ENCODE measurements at places on chromosomes 1 and 21.

DNA sequence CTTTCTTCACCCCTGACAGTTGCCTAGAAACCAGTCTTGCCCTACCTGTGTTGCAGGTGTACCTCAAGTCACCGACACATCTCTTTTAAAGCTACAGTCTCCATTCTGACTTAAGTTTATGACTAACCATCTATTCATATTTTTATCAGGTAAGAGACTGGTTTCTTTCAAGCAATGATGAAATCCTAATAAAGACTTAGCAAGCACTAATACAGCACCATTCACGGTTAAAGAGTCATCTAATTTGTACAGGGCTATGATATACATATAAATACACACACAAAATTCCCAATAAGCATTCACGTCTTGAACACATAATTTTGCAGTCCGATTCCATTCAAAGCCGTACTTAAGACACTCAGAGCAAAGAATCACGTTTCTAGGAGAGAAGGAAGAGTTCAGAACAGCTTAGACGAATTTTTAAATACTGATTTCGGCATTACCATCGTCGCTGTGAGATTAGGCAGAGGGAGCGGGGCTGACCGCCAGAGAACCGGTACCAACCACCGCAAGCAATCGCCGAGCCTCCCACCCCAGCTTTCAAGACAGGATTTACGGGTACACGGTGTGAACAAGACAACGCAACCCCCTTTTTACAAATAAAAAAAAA, 943 bp downstream of the ERRFI1 start:
- peak; percentile 64 for DNase-seq

- no peak for DNase-seq
Measured at GRCh38 chr21:42030311-42030710, 20.2 kb upstream of the ZBTB21 start.

- DNase-seq = peak; percentile 81
Measured at GRCh38 chr1:238658763-238659162, 727.6 kb upstream of the CHRM3 start.

- peak; percentile 43 for DNase-seq
Measured at GRCh38 chr1:112722601-112723510, 7.7 kb upstream of the PPM1J start.

- no peak for DNase-seq
Measured at GRCh38 chr1:20153000-20153418, 13.9 kb downstream of the PLA2G2F start.

- DNase-seq = no peak
Measured at GRCh38 chr1:20184997-20185833, 681 bp upstream of the UBXN10 start.

GRCh38 chr1:4561205-4561604, 93.2 kb upstream of the AJAP1 start:
- no peak for DNase-seq

DNA sequence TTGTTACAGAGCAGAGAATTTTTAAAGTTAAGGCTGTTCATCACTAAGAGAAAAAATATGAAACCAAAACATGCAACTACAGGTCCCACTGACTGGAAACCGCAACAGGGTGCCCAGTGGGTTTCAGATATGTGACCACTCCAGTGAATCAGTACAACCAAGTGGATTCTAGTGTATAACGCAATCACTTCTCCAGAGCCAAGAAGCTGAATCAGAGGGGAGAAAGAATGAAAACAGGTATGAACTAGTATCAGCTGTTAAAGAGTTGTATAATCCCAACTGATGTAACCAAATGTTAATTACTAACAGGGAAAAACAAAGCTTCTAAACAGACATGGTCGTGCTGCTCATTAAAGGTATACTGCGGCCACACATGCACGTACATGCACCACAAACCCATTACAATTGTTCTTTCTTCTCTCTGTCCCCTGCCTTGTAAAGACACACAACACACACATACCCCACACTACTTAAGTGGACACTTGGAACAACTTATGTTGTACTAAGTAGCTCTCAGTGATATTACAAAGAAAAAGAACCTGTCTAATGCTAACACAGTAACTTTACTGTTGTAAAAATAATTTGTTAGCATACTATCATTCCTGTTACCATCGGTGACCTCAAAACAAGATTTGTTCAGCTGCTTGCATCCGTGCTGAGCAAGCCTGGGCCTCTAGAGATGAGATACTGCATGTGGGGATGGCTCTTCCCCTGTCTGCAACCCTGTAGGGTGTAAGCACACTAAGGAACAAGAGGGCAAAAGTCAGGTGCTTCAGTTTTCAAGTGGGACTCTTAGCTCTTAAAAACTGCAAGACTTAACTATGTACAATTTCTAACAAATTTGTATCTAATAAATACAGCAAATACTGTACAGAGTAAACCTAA, 74.2 kb downstream of the PTPN14 start:
- DNase-seq = peak; percentile 97

DNA sequence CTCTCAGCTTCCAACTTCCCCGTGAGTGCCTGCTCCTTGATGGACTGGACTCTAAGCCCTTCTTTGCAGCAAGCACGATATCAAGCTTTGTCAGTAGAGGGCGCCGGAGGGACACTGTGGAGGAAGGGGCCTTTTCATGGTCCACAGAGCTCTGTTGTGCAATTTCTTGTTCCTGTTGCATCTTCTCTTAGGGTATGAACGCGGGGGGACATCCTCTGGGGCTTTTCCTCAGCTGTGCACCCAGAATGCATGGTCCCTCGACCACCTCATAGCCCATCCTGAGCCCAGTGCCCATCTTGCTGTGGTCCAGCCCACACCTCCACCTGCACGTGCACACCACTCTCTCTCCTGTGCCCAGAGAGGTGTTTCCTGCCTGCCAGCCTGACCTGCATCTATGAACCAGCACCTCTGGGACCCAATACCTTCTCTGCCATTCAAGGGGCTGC, 556.8 kb downstream of the PTPRU start:
- peak; percentile 78 for DNase-seq

DNA sequence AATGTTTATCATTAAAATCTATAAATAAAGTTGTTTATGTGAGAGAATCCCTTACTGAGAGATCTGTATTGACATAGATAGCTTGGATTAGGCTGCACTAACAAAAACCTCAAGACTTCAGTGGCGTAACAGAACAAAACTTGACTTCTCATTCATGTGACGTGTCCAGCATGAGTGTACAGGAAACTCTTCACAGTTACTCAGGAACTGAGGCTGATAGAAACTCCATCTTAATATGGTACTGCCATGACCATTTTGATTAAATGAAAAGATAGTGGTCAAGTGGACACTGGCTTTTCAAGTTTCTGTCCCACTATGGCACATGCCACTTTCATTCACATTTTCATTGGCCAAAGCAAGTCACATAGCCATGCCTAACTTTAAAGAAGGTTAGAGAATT, 3.7 kb downstream of the ST3GAL3 start:
- DNase-seq = peak; percentile 97

DNA sequence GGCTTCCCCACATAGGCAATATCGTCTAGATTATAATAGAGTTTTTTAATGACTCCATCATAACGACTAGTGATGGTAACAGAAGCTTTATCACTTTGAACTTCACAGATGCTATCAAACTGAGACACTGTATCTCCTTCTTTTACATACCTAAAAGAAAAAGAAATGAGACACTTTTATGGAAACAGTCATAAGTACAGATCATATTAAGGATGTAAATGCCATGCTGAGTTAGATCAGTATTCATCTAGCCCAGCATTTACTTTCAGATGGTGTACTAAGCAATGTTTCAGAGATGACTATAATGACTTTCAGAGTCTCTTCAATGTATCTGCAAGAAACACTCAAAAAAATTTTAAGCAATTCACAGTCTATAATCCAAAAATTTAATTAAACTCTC, 18.9 kb downstream of the DBT start:
- DNase-seq = no peak

- DNase-seq = no peak
Measured at GRCh38 chr1:167499664-167500101, 18.6 kb downstream of the CD247 start.

DNA sequence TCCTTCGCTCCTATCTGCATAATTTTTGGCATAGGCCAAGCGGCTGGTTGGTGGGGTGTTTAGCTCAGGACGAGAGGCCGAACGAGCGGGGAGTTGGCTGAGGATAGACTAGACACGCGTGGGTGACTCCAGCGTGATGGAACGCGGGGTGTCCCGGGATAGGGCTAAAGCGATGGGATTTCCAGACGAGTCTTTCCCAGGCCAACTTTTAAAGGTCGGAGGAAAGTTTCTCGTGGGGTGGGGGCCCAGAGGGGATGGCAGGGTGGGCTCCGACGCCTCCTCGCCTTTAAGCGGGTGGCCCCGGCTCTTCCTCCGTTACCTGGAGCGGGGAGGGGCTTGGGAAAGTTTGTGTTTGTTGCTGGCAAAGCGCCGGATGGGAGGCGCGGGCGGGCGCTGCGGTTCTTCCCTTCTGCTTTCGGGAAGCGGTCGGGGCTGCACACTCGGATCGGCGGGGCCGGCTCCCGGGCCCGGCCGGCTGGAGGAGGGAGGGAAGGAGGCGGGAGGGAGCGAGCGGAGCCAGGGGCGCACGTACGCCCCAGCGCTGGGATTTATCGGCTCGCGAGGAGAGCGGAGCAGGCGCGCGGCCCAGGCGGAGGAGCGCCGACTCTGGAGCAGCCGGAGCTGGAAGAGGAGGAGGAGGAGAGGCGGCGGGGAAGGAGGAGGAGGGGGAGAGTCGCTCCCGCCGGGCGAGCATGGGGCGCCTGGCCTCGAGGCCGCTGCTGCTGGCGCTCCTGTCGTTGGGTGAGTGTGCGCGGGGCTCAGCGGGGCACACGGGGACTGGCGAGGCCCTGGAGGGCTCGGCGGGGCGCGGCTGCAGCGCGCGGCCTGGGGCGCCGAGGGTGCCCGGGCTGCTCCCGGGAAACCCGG, at the start of gene PTGFRN:
PTGFRN (plus strand) TSS at position 405 of the 867 bp plus-strand sequence; CDS start at position 693, 288 bp downstream.
- peak; percentile 50 for DNase-seq

- peak; percentile 48 for DNase-seq
Measured at GRCh38 chr1:94953746-94954145, 26.8 kb upstream of the CNN3 start.

DNA sequence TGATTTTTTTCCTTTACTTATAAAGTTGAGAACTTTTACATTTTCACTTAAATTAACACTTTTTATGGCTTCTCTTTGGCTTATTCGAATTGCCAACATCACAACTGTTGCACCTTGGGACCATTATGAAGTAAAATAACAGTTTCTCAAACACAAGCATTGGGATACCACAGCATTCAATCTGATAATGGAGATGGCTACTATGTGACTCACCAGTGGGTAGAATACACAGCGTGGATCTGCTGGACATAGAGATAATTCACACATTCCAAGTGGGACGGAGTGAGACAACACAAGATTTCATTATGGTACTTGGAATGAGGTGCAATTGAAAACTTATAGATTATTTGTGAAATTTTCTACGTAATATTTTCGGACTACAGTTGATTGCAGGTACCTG, 68.0 kb downstream of the ADAMTS1 start:
- DNase-seq = peak; percentile 35

DNA sequence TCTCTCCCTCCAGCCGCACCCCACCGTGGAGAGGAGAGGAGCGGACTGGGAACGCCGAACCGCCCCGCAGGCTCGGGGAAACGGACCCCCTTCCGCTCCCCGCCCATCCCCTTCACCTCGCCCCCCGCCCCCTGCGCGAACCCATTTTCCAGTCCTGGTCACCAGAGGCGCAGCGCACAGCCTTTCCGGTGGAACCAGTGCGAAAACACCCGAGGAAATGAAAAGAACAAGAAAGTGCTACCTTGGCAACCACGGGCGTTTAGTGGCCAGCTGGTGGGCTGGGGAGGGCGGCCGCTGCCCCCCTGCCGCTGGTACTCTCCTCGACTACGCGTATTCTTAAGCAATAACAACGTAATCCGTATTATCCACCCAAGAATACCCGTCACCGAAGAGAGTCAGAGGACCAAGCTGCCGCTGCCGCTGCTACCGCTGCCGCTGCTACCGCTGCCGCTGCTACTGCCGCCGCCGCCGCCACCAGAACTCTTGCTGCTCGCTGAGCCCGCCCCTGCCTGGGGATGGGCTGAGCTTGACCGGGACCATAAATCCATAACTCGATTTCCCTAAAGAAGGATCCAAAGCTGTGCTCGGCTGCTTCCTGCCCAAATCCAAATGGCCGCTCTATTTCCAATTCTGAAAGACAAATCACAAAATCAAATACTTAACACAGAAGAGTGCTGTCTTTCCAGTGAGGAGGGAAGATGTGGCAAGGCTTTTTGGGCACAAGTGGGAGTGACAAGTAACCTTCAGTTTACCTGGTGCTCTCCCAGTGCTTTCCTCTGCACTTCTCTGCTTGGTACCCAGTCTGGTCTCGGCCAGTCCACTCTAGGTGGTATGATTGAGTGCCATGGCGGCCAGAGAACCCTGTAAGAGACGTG, 125.2 kb upstream of the DPYD start:
- peak; percentile 73 for DNase-seq

DNA sequence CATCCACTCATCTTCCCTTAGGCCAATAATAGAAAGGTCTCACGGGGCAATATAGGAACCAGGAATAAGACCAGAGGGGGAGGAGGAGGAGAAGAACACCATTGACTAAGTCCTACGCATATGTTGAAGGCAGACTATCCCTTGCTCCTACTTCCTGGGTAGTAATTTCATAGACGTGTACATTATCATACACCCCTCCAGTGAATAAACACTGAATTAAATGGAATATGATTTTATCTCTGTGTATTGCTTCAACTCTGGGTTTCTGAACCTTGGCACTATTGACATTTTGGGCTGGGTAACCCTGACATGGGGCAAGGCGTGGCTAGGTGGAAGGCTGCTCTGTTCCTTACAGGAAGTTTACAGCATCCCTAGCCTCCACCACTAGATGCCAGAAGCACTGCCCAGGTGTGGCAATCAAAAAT, 17.3 kb upstream of the FHAD1 start:
- no peak for DNase-seq

- DNase-seq = no peak
Measured at GRCh38 chr1:65758128-65758527, 34.6 kb upstream of the PDE4B start.

- no peak for DNase-seq
Measured at GRCh38 chr1:64433747-64434146, 36.2 kb upstream of the CACHD1 start.

DNA sequence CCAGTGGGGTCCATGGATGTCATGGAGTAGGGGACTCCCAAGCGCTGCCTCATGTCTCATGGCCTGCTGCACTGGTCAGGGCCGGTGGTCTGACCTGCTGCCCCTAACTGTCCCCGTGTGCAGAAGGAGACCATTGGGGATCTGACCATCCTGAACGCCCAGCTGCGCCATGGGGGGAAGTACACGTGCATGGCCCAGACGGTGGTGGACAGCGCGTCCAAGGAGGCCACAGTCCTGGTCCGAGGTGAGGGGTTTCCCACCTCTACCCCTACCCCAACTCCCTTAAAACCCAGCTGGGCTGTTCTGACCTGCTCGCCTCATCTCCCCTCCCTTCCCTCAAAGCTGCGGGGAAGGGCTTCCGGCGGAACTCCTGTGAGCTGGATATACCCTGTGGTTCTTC, 18.6 kb downstream of the TMEM81 start:
- no peak for DNase-seq

- DNase-seq = no peak
Measured at GRCh38 chr21:9753943-9754342, 767.4 kb upstream of the TPTE start.
